ENCODE measurements at places on chromosomes 11 and 22.
A peak's percentile ranks its signal among the peaks of the same experiment; 100 is the strongest.

GRCh38 chr11:65915821-65916251 is 3.0 kb downstream of the C11orf68 start:
- peak overlapping the region; percentile 94 for H3K4me3 ChIP-seq
- peak; percentile 99 for DNase-seq

- H3K27ac ChIP-seq, result no peak overlapping the region
- no peak for DNase-seq
- peaks cover 22% of the 10 kb centered on the region for H3K27me3 ChIP-seq
- no peak overlapping the region for H3K4me3 ChIP-seq
- no peaks in the 10 kb centered on the region for H3K36me3 ChIP-seq
- no peaks in the 10 kb centered on the region for H3K4me1 ChIP-seq
Measured at GRCh38 chr11:75260396-75261170, 20.0 kb downstream of the TPBGL start.

- H3K27ac ChIP-seq, result no peak overlapping the region
- 0 out of 2 replicates have a peak, but pooled peaks cover 3% of the 10 kb centered on the region for H3K27me3 ChIP-seq
- no peak for DNase-seq
- no peak overlapping the region for H3K4me3 ChIP-seq
Measured at GRCh38 chr11:94837317-94837716, 69.2 kb downstream of the AMOTL1 start.

- peaks cover 95% of the 10 kb centered on the region for H3K4me1 ChIP-seq
- peak overlapping the region; percentile 87 for H3K27ac ChIP-seq
- peaks cover 4% of the 10 kb centered on the region for H3K27me3 ChIP-seq
- peak overlapping the region; percentile 79 for H3K4me3 ChIP-seq
Measured at GRCh38 chr11:118618991-118619375, 11.6 kb downstream of the PHLDB1 start.

GRCh38 chr11:69574608-69575255 is 66.2 kb upstream of the CCND1 start:
- H3K36me3 ChIP-seq, result no peaks in the 10 kb centered on the region
- peaks cover 5% of the 10 kb centered on the region for H3K27me3 ChIP-seq
- no peak for DNase-seq
